ENCODE measurements at places on chromosomes 5 and 9. TPM values are rescaled to one million over a fixed set of nuclear protein-coding genes. Genes with fewer than 3 reads are reported as not detected.
A peak's percentile ranks its signal among the peaks of the same experiment; 100 is the strongest.

GRCh38 chr9:126860077-126860756 lies at the start of gene ZBTB34:
Gene ZBTB34 (plus strand): TSS chr9:126860639. CDS start chr9:126879400, 18,761 bp downstream.
- H3K4me1 ChIP-seq = peaks cover 28% of the 10 kb centered on the region
- peak within 1 kb of the TSS; percentile 75 for H3K4me3 ChIP-seq
- peak within 1 kb of the TSS; percentile 66 for H3K27ac ChIP-seq
- H3K36me3 ChIP-seq = peaks cover 18% of the 10 kb centered on the region
- H3K27me3 ChIP-seq = no peaks in the 10 kb centered on the region
- DNase-seq = peak; percentile 52

Gene ADAMTS19
- total RNA-seq = not detected

Gene BSPRY
- 0.17 TPM for total RNA-seq

- H3K27me3 ChIP-seq = no peaks in the 10 kb centered on the region
- H3K4me1 ChIP-seq = peaks cover 6% of the 10 kb centered on the region
- no peak overlapping the region for H3K4me3 ChIP-seq
- H3K36me3 ChIP-seq = no peaks in the 10 kb centered on the region
- DNase-seq = no peak
Observed at GRCh38 chr9:72160446-72161123, 11.3 kb downstream of the GDA start.

Gene KIF20A
- 30.6 TPM for total RNA-seq

- no peak overlapping the region for H3K4me3 ChIP-seq
- no peak overlapping the region for H3K27ac ChIP-seq
- H3K27me3 ChIP-seq = peaks cover 15% of the 10 kb centered on the region
- no peak for DNase-seq
Observed at GRCh38 chr9:6040077-6040476, 24.7 kb upstream of the RANBP6 start.

GRCh38 chr9:97853844-97854695 lies 1.0 kb downstream of the FOXE1 start:
- DNase-seq = no peak
- H3K27me3 ChIP-seq = peaks cover 44% of the 10 kb centered on the region
- no peak overlapping the region for H3K4me3 ChIP-seq
- no peaks in the 10 kb centered on the region for H3K4me1 ChIP-seq
- H3K36me3 ChIP-seq = no peaks in the 10 kb centered on the region

Gene ZFP2
- total RNA-seq = 0.54 TPM

Gene AK1
- total RNA-seq = 94.3 TPM

DNA sequence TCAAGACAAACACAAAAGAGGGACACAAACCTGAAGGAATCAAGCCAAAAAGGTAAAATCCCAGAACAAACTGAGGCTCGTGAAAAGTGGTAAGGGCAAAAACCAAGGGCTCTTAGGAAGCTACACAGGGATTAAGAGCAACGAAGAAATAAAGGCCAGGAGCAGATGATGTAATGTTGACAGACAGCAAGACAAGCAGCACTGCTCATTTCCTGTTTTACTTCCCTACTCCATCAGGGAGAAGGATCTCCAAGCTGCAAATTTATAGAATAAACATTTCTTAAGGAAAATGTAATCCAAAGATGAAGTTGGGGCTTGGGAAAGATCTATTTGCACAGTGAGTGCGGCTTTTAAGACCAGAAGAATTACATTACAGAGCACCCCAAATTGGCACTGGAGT lies 182.3 kb upstream of the MAP1B start:
- H3K27me3 ChIP-seq = no peaks in the 10 kb centered on the region
- no peak overlapping the region for H3K4me3 ChIP-seq
- H3K27ac ChIP-seq = peak overlapping the region; percentile 77
- peaks cover 26% of the 10 kb centered on the region for H3K4me1 ChIP-seq
- no peaks in the 10 kb centered on the region for H3K36me3 ChIP-seq

DNA sequence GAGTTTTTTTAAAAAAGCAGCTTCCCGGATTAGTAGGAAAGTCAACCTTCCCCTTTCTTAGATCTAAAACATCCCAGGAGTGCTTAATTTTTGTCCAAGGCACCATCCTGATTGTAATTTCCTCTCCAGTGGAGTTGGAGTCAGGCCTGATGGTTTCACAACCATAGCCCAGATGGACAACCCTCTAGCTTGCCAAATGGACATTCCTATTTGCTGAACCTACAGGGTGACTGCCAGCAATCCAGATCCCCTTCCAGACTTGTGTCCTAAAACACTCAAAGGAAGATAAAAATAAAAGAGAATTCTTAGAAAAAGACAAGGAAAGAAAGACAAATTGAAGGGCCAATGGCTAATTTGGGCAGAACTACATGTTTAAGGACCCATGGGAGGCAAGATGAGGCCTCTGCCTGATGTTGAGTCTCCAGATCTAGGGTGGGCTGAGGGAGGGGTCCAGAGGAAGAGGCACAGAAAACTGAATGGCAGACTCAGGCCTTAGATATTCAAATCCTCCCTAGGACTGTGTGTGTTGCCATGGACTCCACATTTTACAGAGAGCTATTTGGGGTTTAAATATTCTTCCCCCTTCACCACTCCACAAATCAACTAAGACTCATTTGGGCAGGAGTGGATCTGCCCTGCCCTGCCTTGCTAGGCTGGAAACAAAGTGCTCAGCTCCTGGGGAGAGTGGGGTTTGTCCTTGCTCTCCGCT lies 38.5 kb upstream of the SLC44A1 start:
- H3K36me3 ChIP-seq = no peaks in the 10 kb centered on the region
- no peaks in the 10 kb centered on the region for H3K27me3 ChIP-seq
- H3K4me3 ChIP-seq = no peak overlapping the region
- peak; percentile 90 for DNase-seq
- H3K27ac ChIP-seq = peak overlapping the region; percentile 88
- peaks cover 34% of the 10 kb centered on the region for H3K4me1 ChIP-seq

Gene AQP3
- 0.89 TPM for total RNA-seq

Gene CKMT2
- not detected for total RNA-seq

Gene PPP3R2
- total RNA-seq = not detected

Gene SLC34A3
- not detected for total RNA-seq

- peak overlapping the region; percentile 96 for H3K27ac ChIP-seq
- peak; percentile 41 for DNase-seq
- H3K4me1 ChIP-seq = peaks cover 28% of the 10 kb centered on the region
- no peaks in the 10 kb centered on the region for H3K27me3 ChIP-seq
- H3K4me3 ChIP-seq = peak overlapping the region; percentile 79
- H3K36me3 ChIP-seq = no peaks in the 10 kb centered on the region
Observed at GRCh38 chr5:75510417-75510835, 1.0 kb downstream of the CERT1 start.

- H3K4me3 ChIP-seq = no peak overlapping the region
- H3K27ac ChIP-seq = no peak overlapping the region
- H3K36me3 ChIP-seq = no peaks in the 10 kb centered on the region
- no peak for DNase-seq
- peaks cover 5% of the 10 kb centered on the region for H3K4me1 ChIP-seq
Observed at GRCh38 chr9:18299449-18299848, 174.5 kb upstream of the ADAMTSL1 start.

GRCh38 chr5:57931807-57932206 lies 449.2 kb upstream of the ACTBL2 start:
- H3K36me3 ChIP-seq = no peaks in the 10 kb centered on the region
- no peak for DNase-seq
- H3K4me1 ChIP-seq = peaks cover 12% of the 10 kb centered on the region
- no peak overlapping the region for H3K27ac ChIP-seq
- H3K4me3 ChIP-seq = no peak overlapping the region
- H3K27me3 ChIP-seq = no peaks in the 10 kb centered on the region

DNA sequence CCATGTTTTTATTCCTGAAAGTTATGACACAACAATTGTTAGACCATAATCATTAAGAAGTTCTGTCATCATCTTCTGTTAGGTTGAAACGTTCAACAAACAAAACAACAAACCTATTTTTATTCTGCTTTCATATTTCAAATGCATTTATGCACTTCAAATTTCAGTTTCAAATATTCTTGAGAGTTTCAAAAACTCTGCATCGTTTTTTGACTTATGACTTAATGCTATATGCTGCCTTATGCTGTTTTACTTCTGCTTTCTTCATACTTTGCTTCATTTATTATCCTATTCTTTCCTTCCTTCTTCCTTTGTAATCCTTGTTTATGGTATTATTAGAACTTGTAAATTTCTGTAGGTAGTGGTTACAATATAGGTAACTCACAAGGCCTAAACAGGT lies 95.0 kb downstream of the PCSK1 start:
- no peaks in the 10 kb centered on the region for H3K27me3 ChIP-seq
- no peak overlapping the region for H3K27ac ChIP-seq
- DNase-seq = no peak
- peaks cover 22% of the 10 kb centered on the region for H3K4me1 ChIP-seq
- H3K36me3 ChIP-seq = no peaks in the 10 kb centered on the region

Gene CEP78
- total RNA-seq = 13.7 TPM

Gene QSOX2
- 23.7 TPM for total RNA-seq

Gene PCDHB9
- total RNA-seq = 1.8 TPM

Gene HDHD3
- total RNA-seq = 11.5 TPM

Gene PCDHA11
- 0.27 TPM for total RNA-seq

DNA sequence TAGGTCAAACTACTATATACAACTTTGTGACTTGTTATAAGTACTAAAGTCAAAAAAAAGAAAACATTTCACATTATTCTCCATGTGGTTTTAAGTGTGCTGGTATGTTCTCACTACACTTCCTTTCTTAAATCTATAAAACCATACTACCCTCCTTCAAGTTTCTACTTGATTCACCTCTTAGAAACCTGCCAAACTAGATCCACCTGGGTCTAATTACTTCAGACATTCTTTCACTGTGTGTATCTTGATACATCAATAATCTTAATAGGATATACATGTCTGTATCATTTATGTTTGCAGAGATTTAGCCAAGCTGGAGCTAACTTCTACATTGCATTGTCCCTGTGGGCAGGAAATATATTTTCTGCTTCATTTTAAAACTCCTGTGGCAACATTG lies 1012.6 kb downstream of the EFNA5 start:
- no peak for DNase-seq
- H3K27ac ChIP-seq = no peak overlapping the region
- no peaks in the 10 kb centered on the region for H3K27me3 ChIP-seq
- no peak overlapping the region for H3K4me3 ChIP-seq

GRCh38 chr5:116388564-116389258 lies 185.9 kb downstream of the SEMA6A start:
- H3K4me3 ChIP-seq = no peak overlapping the region
- no peaks in the 10 kb centered on the region for H3K27me3 ChIP-seq
- no peaks in the 10 kb centered on the region for H3K36me3 ChIP-seq
- no peak overlapping the region for H3K27ac ChIP-seq

GRCh38 chr5:77844373-77844622 lies 68.2 kb upstream of the TBCA start:
- H3K27ac ChIP-seq = no peak overlapping the region
- DNase-seq = no peak
- H3K36me3 ChIP-seq = no peaks in the 10 kb centered on the region
- H3K27me3 ChIP-seq = no peaks in the 10 kb centered on the region

Gene MEGF10
- not detected for total RNA-seq

- H3K4me1 ChIP-seq = peaks cover 7% of the 10 kb centered on the region
- H3K4me3 ChIP-seq = no peak overlapping the region
- no peaks in the 10 kb centered on the region for H3K36me3 ChIP-seq
- H3K27ac ChIP-seq = no peak overlapping the region
Observed at GRCh38 chr5:15943487-15943886, 236.1 kb downstream of the MARCHF11 start.

Gene IFNB1
- not detected for total RNA-seq

GRCh38 chr9:69885931-69886330 lies 65.3 kb downstream of the CFAP95 start:
- peaks cover 11% of the 10 kb centered on the region for H3K4me1 ChIP-seq
- DNase-seq = no peak

DNA sequence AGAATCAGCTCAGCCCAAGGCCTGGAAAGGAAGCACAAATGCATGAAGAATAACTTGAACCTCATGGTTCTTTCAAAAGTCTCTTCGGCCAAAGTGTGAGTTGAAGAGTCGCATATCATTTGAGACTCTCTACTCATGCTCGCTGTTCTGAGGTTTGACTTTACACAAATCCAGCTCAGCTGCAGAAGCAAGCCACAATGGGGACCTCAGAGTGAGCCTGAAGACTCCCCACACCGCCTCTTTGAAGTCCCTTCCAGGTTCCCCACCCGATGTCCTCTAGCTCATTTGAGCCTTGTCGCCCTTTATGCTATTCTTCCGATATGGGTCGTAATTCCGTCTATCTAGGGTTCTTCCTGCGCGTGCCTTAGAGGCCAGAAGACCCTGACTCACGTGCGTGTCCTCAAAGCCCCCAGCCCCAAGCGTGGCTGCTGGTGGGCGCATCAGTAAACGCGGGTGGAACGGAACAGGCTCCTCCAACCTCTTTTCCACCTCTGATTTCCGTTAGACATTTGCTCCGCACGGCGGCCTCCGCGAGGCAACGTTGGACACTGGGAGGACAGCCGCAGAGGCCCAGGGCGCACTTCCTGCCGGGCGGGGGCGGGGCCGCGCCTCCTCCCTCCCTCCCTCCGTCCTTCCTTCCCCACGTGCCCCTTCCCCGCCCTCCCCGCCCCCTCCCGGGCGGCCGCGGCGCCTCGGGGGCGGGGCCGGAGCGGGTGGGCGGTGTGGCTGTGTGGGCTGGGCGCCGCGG lies at the start of gene SNX30:
Gene SNX30 (plus strand): TSS at position 745 of the 748 bp plus-strand sequence. CDS start 242 bp downstream, outside the sequence.
- peak within 1 kb of the TSS; percentile 98 for H3K4me3 ChIP-seq
- H3K27me3 ChIP-seq = no peaks in the 10 kb centered on the region

Measured in MCF 10A (cell line).